ENCODE measurements at places on chromosomes 3 and 15.

DNA sequence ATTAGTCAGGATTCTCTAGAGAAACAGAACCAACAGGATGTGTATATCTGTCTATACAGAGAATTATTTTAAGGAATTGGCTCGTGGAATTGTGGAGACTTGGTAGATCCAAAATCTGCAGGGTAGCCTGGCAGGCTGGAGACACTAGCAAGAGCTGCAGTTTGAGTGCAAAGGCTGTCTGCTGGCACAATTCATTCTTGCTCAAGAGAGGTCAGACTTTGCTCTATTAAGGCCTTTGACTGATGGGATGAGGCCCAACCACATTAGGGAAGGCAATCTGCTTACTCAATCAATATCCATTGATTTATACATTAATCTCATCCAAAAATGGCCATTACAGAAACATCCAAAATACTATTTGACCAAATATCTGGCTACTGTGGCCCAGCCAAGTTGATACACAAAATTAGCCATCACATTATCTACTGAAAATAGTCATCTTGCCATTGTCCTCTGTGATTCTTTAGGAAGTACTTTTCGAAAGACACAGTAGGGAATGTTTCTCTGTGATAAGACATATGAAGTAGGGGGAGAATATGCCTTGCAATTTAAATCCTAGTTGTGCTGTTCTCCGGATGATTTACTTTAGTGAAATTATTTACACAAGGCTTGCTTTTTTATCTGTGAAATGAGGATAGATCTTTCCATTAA lies 873.8 kb downstream of the ROBO2 start:
- DNase-seq: no peak

DNA sequence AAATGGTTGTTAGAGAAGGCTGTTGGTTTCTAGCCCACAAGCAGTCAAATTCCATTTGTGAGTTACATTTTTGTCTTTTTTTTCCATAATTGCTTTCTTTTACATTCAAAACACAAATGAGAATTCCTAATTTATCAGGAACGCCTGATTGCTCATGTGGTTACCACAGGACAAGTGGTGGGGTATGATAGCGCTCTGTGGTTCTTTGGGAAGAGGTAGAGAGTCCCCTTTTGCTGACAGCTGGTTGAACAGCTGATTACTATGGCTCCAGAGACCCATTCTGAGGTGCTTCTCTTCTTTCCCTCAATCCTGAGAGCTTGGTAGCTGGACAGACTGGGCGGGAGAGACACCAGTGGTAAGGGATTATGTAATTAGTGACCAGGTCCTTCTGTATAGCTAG lies 24.4 kb downstream of the CNOT10 start:
- no peak for DNase-seq

DNA sequence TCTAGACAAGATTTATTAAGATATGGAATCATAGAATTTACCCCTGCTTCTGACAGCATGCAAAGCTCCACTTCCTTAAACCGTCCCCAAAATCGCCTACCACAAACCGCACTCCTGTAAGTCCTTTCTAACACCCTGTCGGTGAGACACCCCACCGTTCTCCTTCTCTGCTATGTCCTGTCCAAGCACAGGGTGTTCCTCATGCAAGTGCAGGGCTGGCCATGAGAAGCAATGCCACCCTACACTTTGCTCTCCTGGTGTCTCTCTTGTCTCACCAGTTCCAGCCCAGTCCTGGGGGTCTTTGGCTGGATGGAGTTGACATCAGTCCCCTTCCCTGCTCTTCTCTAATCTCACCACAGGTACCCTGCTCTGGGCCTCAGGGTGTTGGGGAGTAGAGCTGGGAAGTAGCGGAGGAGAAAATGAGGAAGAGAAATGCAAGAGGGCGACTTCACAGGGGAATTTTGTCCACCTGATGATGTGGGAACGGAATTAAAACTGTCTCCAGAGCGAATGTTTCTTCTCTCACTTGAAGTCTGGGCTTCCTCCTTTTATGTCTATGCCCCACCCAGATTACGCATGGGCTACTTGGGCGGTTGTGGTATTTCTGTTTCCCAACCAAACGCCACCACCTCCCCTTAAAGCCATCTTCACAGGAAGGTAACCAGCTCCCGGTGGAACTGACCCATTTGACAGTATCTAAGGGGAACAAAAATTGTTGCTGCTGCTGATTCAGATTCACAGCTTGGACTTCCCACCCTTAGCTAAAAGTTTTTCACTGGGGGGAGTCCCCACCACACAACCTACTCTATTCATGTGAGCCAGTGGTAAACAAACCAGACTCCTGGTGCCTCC lies 49.9 kb downstream of the CASR start:
- DNase-seq: no peak

DNA sequence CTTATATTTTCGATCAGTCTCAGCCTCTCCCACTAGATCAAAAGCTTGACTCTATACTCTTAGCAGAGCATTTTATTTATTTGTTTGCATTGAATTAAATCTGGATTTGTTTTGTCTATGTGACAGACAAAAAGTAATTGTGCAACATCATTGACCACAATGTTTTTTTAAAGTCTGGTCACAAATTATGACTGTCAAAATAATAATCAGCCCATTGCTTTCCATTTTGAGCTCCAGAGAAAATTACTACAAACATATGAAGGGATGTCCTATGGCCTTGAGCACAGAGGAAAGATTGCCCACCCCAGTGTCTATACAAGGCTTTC lies 82.3 kb downstream of the FSIP1 start:
- no peak for DNase-seq

DNA sequence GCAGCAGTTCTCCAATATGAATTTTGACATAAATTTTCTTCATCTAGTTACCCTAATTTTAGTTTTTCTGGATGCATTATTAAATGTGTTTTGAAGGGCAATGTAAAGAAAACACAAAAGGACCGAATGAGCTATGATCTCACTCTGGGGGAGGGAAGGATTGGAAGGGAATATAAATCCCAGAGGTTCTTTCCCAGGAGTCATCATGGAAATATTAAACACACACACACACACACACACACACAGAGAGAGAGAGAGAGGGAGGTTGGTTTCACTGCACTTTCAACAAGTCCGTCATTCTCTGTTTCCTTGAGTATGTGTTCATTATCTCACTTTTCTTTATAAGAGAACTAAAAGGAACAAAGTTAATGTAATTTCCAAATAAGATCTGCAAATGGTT lies 70.7 kb upstream of the DCBLD2 start:
- DNase-seq: no peak

GRCh38 chr15:45667002-45667401 lies 32.2 kb downstream of the SQOR start:
- DNase-seq: no peak

- no peak for DNase-seq
These were observed 950.1 kb downstream of the TBL1XR1 start for GRCh38 chr3:176247191-176247590.

GRCh38 chr3:150006794-150007193 lies 36.1 kb upstream of the PFN2 start:
- no peak for DNase-seq

- DNase-seq: no peak
These were observed 475.4 kb downstream of the OCA2 start for GRCh38 chr15:27623560-27624305.

- DNase-seq: peak; percentile 29
These were observed 3.3 kb upstream of the ISLR start for GRCh38 chr15:74170071-74170844.

DNA sequence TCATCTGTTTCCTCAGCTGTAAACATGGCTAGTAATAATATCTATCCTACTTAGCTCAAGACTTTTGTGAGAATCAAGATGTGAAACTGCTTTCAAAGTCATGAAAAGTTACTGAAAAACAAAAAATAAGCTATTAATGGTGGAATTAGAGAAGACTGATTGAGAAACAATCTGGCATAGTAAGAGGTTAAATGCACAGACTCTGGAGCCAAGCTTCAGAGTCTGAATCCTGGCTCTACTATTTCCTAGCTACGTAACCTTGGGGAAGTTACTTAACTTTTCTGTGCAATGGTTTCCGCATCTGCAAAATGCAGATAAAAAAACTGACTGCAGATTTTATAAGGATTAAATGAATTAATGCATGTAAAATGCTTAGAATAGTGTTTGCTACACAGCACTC lies 28.8 kb downstream of the LRRFIP2 start:
- no peak for DNase-seq

DNA sequence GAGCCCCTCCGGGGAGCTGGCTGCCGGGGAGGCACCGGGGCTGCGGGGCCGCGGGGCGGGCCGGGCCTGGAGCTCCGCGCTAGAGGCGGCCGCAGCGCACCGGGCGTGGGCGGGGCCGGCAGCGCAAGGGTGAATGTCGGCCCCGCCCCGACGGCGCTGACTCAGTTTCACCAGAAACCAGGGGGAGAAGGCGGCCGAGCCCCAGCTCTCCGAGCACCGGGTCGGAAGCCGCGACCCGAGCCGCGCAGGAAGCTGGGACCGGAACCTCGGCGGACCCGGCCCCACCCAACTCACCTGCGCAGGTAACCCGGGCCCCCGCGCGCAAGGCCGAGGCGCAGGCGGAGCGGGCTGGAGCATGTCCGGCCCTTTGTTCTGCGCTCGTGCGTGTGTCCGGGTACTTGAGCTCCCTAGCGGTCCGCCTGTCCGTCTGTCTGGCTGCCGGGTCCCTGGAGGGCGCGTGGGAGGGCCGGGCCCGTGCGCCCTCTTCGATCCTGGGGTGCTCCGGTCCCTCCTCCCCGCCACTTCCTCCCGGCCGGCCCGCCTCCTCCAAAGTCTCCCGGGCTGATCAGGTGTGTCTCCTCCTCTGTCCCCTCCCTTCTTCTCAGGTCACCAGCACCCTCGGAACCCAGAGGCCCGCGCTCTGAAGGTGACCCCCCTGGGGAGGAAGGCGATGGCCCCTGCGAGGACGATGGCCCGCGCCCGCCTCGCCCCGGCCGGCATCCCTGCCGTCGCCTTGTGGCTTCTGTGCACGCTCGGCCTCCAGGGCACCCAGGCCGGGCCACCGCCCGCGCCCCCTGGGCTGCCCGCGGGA lies at the start of gene SPINT1:
Gene SPINT1 (plus strand): TSS at position 164 of the 811 bp plus-strand sequence. CDS start 507 bp downstream, at position 671.
- DNase-seq: peak; percentile 88

- DNase-seq: no peak
These were observed 324.0 kb upstream of the ROPN1 start for GRCh38 chr3:124316034-124316287.

GRCh38 chr3:194957743-194958240 lies 272.1 kb downstream of the FAM43A start:
- no peak for DNase-seq

- no peak for DNase-seq
These were observed 23.9 kb upstream of the CTXND1 start for GRCh38 chr15:80275961-80276360.

DNA sequence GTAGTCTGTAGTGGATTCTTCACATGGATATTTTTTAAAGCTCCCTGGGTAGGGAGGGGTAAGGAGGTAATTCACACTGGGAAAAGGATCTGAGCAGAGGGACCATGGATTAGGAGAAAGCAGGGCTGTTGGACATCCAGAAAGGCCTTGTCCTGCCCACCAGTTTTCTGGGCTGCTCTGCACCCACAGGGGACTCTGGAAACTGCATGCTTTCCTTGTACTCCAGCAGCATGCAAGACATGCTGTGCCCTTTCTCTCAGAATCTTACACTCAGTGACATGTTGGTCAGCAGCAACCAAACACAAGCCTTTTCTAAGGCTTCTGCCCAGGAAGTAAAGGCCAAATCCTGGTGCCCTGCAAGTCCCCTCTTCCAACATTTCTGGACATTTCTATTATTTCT lies 2.5 kb upstream of the FBN1 start:
- DNase-seq: peak; percentile 23

- no peak for DNase-seq
These were observed 15.0 kb upstream of the PLD1 start for GRCh38 chr3:171825222-171825828.

DNA sequence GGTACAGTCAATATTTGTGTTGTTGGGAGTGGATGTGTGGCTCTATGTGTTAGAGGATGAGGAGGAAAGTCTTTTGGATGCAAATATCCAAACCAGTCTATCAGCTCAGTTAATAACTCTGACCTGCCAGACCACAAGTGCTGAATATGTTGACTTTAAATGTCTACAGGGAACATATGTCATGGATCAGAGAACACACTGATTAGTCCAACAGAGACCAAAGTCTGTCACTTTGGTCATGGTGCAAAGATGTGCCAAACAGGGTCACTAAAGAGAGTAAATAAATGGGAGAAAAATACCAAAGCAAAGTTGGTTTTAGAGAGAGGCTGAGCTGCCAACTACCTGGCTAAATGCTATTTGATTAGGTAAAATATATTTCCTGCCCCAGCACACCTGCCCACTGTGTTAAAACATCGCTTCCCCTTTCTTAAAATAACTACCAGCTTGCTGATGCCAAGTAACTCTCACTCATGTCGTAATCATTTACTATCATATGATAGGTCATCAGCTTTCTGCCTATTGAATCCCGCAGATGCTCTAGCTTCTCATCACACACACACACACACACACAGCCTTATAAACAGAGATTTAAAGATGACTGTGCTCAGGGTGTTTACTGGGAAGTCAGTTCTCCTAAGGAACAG lies 173.3 kb downstream of the PDZRN3 start:
- DNase-seq: no peak

DNA sequence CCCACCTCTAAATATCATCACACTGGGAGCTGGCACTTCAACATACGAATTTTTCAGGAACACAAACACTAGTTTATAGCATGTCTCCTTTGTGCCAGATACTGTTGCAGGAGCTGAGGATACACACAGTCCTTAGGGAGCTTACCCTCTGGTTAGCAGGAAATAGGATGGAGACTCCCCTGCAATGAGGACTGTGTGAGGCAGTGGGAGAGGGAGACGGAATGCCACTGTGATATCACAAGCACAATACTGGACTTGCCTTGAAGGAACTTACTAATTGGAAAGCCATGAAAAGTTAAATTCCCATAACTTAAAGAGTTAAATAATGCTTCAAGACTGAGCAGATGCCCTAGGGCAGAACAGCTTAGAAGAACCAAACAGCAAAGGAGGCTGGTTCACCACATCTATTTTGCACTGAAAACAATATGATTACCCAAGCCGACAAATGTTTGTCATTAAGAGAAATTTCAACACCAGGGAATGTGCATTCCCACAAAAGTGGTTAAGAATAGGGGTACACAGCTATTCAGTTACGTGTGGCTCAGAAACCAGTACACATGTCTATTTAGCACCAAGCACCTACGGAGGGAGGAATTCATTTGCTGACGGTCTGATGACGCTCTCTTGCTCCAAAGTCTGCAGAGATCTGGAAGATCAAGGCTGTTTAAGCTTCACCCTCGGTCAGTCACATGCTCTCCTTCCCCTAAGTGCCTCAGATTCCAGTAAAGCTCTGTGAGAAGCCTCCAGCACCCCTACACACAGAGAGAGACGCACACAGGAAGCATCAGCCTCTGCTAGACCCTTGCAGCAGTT lies 5.2 kb downstream of the TBC1D2B start:
- no peak for DNase-seq

DNA sequence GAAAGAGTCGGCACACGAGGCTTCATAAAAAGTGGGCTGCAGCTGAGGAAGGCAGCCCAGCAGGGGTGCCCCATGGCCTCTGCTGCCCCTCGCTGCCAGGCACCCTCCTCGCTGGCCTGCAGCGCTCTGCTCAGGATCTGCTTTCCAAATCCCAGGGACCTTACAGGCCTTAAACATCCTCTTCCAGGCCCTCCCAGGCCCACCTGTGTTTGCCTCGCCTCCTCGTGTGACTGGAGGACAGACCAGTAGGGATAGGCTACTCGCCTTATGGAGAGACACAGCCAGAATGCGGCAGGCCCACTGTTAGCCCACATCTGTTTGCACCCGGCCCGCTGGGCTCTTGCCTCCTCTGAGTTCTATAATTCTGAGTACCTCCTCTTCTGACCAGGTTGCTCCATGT lies 124.5 kb upstream of the PLXNA1 start:
- DNase-seq: peak; percentile 53

- DNase-seq: no peak
These were observed 25.0 kb upstream of the BCL6 start for GRCh38 chr3:187770224-187770623.

GRCh38 chr15:72538931-72539330 lies 64.8 kb downstream of the ARIH1 start:
- no peak for DNase-seq

GRCh38 chr3:132555306-132556035 lies 41.6 kb upstream of the ACKR4 start:
- DNase-seq: no peak

All from H7 (cell line).